ENCODE measurements at places on chromosomes 2 and 18. TPM values are rescaled to one million over a fixed set of nuclear protein-coding genes. Genes with fewer than 3 reads are reported as not detected.

DNA sequence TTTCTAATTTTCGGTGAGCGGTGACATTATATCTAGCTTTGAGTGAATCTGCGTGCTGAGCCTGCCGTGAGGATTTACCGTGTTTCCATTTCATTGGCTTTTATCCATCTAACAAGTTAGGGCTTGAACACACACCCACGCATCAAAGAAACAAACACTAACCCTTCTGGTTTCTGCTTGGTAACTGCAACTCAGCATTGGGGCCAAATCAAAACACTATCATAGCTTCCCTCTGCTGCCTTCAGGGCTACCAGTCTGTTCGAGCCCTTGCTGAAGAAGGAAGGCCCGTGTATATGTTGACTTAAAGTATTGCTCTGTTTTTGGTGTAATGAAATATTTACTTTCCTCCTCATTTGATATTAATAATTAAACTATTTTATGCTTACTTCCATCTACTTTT, 227.2 kb downstream of the PHLPP1 start:
- H3K4me3 ChIP-seq, result no peak overlapping the region
- no peaks in the 10 kb centered on the region for H3K27me3 ChIP-seq
- H3K36me3 ChIP-seq, result peaks cover 17% of the 10 kb centered on the region
- H3K4me1 ChIP-seq, result peaks cover 4% of the 10 kb centered on the region
- H3K27ac ChIP-seq, result no peak overlapping the region
- no peak for DNase-seq

GRCh38 chr18:70387027-70387426, 98.2 kb downstream of the SOCS6 start:
- no peak overlapping the region for H3K27ac ChIP-seq
- H3K4me1 ChIP-seq, result no peaks in the 10 kb centered on the region
- H3K27me3 ChIP-seq, result no peaks in the 10 kb centered on the region
- H3K4me3 ChIP-seq, result no peak overlapping the region
- H3K36me3 ChIP-seq, result no peaks in the 10 kb centered on the region
- no peak for DNase-seq

Gene ALLC
- not detected for total RNA-seq

GRCh38 chr18:42082415-42083234, 127.6 kb downstream of the PIK3C3 start:
- no peaks in the 10 kb centered on the region for H3K27me3 ChIP-seq
- no peak for DNase-seq
- H3K4me3 ChIP-seq, result no peak overlapping the region
- peaks cover 7% of the 10 kb centered on the region for H3K36me3 ChIP-seq
- H3K27ac ChIP-seq, result no peak overlapping the region
- no peaks in the 10 kb centered on the region for H3K4me1 ChIP-seq

DNA sequence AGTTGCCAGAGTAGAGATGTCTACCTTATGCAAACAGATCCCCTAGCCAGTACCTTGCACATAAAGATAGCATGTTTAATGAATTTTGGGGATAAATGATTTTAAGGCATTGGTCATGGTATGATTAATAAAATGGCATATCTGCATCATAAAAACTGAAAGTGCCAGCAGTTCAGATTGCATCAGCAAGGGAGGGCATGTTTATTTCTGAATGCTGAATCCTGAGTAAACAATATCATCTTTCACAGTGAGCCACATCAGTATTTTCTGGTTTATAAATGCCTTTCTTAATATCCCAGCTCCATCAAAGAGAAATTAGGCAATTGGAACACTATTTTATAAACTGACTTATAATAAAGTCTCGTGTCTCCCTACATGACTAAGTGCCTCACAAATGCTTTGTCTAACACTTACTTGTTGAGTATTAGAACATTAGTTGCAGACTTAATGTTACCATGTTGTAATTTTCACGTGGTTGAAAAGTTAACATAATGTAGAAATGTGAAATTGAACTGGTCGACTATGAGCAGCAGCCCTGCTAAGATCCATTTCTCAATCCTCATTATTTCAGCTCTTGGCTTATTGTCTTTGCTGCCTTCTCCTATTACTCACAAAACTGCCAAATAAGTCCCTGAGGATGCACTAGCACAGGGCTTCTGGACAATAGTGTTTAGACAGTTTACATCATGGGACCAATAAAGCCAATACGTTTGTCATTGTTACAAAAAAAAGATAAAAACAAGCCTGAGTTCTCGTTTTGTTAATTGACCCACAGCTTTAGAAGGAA, 48.0 kb downstream of the LANCL1 start:
- H3K27ac ChIP-seq, result no peak overlapping the region
- H3K4me3 ChIP-seq, result no peak overlapping the region
- peaks cover 35% of the 10 kb centered on the region for H3K36me3 ChIP-seq
- H3K4me1 ChIP-seq, result no peaks in the 10 kb centered on the region

- no peaks in the 10 kb centered on the region for H3K36me3 ChIP-seq
- H3K4me1 ChIP-seq, result no peaks in the 10 kb centered on the region
- H3K27me3 ChIP-seq, result no peaks in the 10 kb centered on the region
- H3K27ac ChIP-seq, result no peak overlapping the region
- DNase-seq, result no peak
Observed at GRCh38 chr2:241081643-241082340, 20.3 kb downstream of the MTERF4 start.

DNA sequence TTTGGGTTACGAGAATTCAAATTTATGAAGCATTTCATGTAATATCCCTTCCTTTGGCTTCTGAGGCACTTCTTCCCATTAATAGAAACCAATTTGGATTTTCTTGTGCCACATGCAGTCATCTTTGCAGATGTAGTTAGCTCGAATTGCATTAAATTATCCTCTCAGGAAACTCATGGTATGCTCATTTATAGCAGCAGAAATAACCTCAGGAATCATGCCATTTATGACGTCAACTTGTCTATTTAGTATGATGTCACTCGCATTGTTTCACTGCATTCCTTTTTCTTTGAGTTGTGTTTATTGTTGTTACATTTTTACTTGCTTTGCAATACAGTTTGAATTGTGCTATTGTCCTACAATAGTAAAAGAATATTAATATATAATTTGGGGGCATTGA, 163.8 kb downstream of the RBM43 start:
- no peaks in the 10 kb centered on the region for H3K27me3 ChIP-seq
- H3K4me3 ChIP-seq, result no peak overlapping the region

Gene LYPD1
- total RNA-seq, result 4.2 TPM

Gene TYMS
- 52.9 TPM for total RNA-seq

DNA sequence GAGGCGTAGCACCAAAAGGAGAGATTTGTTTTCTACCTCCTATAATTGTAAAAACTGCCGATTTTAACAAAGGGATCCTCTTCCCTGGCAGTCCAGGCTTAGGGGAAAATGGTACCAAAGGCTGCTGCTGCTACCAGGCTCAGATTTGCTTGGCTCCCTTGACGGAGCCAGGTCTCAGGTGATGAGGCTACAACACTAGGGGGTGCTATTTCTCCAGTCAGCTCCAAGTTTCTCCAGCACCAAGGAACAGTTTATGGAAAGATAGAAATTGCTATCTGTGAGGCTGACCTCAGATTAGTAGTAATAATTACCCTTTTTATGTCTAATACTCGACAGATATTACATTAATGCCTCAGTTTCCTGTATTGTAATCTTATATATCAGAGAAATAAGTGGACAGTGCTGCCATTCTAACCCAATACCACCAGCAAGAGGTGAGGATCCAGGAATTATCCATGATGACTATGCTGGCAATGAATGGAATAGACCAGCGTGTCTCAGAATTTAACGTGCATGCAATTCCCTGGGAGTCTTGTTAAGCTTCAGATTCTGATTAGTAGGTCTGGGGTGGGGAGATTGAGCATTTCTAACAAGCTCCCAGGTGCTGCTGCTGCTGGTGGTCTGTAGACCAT, 111.3 kb downstream of the ESCO1 start:
- peaks cover 10% of the 10 kb centered on the region for H3K4me1 ChIP-seq
- DNase-seq, result peak; percentile 90
- no peaks in the 10 kb centered on the region for H3K36me3 ChIP-seq

- H3K36me3 ChIP-seq, result no peaks in the 10 kb centered on the region
- peaks cover 4% of the 10 kb centered on the region for H3K4me1 ChIP-seq
- no peak overlapping the region for H3K4me3 ChIP-seq
- H3K27me3 ChIP-seq, result no peaks in the 10 kb centered on the region
- H3K27ac ChIP-seq, result no peak overlapping the region
Observed at GRCh38 chr2:222399038-222399783, 25.1 kb upstream of the SGPP2 start.

- no peak overlapping the region for H3K4me3 ChIP-seq
- no peaks in the 10 kb centered on the region for H3K36me3 ChIP-seq
- no peaks in the 10 kb centered on the region for H3K4me1 ChIP-seq
- no peak for DNase-seq
- no peak overlapping the region for H3K27ac ChIP-seq
- H3K27me3 ChIP-seq, result no peaks in the 10 kb centered on the region
Observed at GRCh38 chr2:84427235-84428138, 31.6 kb downstream of the SUCLG1 start.
